Central memory CD4-positive, alpha-beta T cell (primary cell): ENCODE measurements at places on chromosomes 16 and 17.

DNA sequence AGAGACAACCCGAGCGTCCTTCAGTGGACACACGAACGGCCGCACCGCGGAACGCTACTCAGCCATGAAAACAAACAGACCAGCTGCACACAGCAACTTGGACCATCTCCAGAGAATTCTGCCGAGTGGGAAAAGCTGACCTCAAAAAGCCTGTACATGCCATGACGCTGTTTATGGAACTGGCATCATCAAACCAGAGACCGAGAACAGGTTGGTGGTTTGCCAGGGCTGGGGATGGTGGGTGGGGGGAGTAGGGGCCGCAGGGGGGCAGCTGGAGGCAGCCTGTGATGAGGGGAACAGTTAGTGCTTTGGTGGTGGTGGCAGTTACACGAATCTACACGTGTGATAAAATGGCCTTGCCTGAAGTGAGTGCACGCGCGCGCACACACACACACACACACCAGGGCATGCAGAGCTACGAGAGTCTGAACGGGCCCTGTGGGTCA is 169.8 kb downstream of the LAT start:
- DNase-seq = peak; percentile 12

- no peak for DNase-seq
These were observed 504 bp upstream of the GOSR1 start for GRCh38 chr17:30476726-30477082.

- no peak for DNase-seq
These were observed 240.6 kb upstream of the ZFHX3 start for GRCh38 chr16:73288520-73288919.

DNA sequence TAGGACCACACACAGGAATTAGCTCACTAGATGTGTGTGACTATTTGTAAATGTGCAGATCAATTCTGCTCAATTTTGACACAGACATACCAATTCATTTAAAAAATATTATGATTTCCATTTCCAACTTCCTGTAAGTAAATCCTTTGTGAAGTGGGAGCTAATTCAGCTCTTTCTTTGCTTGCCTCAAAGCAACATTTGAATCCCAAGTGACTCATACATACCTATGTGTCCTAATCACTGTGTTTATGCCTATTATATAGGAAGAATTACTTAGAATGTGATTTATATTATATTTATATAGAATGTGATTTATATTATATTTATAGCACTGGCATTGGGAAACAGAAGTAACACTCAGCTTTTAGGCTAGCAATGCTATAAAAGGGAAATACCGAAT is 195.9 kb upstream of the C17orf78 start:
- DNase-seq = no peak

DNA sequence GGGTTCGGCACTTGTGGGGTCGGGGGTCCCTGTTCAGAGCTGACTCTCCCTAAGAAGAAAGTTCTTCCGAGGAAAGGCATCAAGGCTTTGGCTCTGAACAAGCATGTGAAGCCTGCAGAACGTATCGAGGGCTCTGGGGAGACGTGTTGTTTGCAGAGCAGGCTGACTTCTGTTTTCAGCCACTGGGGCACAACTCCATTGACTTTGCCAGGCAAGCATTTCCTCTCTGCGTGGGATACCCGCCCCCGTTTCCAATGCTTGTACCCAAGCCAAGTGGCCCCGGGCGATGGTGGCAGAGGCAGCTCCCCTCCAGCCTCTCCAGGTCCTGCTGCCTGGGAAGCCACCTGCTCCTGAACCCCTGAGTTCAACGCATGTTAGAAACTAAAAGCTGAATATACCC is 255.7 kb downstream of the RBFOX3 start:
- no peak for DNase-seq

GRCh38 chr17:12538003-12538402 is 127.7 kb upstream of the MYOCD start:
- no peak for DNase-seq

GRCh38 chr17:82231562-82232321 is 2.9 kb downstream of the SLC16A3 start:
- no peak for DNase-seq

- DNase-seq = no peak
These were observed 442.6 kb upstream of the HSBP1 start for GRCh38 chr16:83365166-83365565.

GRCh38 chr17:70130289-70130688 is 39.0 kb upstream of the KCNJ2 start:
- DNase-seq = no peak
